Stimulated activated CD4-positive, alpha-beta T cell treated with anti-CD3 and anti-CD28 coated beads, TNF-alpha, amount 100 ng/mL, for 1 hour (primary cell): ENCODE measurements at places on chromosomes 16 and 17.

- no peak for DNase-seq
Measured at GRCh38 chr16:85026703-85027102, 892 bp upstream of the KIAA0513 start.

DNA sequence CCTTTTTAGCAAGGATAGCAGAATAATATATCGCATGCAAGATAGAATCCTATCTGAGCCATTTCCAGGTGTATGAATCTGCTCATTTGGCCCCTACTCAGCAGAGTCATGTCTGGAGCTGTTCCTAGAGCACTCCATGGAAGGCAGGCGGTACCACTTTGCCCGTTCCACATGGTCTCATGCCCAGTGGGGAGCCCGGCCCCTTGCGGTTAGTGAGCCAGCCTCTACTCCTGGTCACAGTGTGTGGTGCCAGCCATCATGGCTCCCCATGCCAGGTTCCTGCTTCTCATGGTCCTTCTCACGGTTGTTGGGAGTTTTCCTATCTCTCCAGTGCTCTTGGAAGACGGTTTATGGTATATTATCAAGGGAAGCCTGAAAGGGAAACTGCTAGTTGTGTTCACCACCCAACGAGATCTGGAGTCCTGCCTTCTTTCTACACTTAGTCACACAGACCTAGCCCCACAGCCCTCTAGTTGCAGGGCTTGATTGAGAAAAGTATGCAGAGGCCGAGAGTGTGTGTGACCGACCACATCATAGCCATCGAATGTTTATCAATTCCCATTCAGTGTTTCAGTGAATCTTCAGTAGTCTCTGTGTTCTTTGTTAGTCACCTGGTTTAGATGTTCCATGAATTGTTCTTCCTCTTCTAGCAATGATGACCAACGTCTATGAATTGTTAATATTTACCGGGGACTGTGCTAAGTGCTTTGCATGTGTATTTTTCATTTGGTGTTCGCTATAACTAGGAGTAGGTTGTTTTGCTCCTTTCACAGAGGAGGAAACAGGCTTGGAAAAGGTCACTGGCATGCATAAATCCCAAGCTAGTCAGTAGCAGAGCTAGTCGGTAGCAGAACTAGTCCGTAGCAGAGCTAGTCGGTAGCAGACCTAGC lies 9.6 kb downstream of the JPT2 start:
- DNase-seq = no peak

DNA sequence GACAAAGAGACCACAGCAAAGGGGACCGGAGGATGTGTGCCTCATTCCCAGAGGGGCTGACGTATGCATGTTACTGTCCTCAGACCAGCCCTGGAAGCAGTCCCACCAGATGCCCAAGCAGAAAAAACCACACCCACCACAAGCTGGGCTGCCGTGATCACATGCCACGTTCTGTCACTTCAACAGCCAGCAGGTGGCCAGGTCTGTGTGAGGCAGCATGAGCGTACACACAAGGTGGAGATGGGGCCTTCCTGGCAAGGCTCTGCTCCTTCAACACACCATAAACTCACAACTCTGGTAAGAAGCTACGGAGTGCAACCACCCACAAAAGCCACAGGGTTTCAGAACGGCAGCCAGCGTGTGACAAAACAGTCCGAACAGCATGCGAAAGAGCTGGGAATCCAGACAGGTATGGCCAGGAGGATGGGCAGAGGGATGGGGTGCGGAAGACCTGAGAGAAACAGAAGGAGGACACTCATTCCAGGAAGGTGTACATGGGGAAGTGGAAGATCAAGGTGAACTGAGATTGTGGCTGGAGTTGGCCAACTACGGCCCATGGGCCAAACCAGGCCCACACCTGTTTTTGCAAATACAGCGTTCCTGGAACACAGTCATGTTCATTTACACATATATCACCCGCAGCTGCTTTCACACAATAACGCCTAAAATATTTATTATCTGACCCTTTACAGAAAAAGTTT lies 27.9 kb downstream of the MBTPS1 start:
- no peak for DNase-seq

DNA sequence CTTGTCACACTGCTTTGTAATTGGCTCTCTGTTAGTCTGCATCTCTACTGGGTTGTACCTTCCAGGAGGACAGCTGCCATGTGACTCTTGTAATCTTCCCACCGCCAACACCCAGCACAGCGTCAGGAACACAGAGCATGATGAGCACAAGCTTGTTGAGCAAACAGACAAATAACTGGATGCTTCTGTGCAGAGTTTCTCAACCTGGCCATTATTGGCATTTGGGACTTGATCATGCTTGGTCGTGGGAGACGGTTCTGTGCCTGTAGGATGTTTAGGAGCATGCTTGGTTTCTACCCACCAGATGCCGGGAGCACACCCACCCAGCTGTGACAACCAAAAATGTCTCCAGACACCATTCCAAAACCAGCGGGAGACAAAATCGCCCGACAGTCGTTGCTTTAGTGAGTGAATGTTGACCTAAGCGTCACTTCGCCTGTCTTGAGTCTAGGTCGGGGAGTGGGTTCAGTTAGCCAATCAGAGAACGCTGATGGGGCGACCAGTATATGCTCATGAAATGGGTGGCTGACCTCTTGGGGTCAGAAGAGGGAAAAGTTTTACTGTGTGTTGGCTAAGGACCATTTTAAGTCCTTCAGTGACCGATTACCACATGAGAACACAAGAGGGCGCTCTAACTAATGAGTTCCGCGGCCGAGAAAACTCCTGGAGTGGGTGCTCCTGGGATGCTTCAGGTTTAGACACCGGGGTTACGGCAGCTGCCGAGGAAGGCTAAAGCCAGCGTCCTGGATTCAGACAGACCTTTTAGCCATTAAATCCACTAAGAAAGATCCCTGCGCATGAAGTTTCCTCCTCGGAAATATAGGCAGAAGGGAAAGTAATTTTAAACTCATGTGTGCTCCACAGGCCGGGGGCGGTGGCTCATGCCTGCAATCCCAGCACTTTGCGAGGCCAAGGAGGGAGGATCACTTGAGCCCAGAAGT lies 57.8 kb upstream of the TEX2 start:
- DNase-seq = peak; percentile 18

DNA sequence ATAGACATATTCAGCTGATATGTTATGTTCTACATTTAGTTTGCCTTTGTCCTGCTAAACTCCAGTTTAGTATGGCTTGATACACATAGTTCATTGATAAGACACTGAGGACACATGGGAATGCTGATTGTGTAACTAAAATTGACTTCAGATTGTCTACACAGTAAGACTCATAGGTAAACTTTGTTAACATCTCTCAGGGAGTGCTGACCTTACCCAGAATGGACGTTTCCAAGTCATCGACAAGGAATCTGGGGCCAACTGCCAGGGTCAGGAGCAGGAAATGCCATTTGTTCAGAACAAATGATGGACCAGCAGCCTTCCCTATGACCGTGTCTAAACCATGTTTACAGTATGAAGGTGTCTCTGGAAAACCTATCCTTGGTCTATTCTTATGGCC lies 58.7 kb downstream of the DYNLRB2 start:
- no peak for DNase-seq
